D341Med (cell line): ENCODE measurements at places on chromosomes 16 and 17.

- no peak for DNase-seq
Measured at GRCh38 chr17:14919094-14919493, 346.0 kb downstream of the PMP22 start.

DNA sequence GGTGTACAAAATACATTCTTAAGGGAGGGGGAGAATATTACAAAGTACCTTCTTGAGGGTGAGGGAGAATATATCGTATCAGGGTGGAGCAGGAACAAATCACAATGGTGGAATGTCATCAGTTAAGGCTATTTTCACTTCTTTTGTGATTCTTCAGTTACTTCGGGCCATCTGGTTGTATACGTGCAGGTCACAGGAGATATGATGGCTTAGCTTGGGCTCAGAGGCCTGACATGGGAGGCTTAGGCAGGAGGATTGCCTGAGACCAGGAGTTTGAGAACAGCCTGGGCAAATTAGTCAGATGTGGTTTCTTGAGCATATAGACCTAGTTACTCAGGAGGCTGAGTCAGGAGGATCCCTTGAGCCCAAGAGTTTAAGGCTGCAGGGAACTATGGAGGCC is 13.1 kb downstream of the ODAD4 start:
- DNase-seq, result no peak

- DNase-seq, result peak; percentile 14
Measured at GRCh38 chr16:4404967-4405696, 11.3 kb downstream of the CORO7 start.

- DNase-seq, result no peak
Measured at GRCh38 chr16:13517841-13518240, 402.1 kb upstream of the ERCC4 start.

GRCh38 chr17:78745407-78746088 is 36.5 kb downstream of the CYTH1 start:
- no peak for DNase-seq

DNA sequence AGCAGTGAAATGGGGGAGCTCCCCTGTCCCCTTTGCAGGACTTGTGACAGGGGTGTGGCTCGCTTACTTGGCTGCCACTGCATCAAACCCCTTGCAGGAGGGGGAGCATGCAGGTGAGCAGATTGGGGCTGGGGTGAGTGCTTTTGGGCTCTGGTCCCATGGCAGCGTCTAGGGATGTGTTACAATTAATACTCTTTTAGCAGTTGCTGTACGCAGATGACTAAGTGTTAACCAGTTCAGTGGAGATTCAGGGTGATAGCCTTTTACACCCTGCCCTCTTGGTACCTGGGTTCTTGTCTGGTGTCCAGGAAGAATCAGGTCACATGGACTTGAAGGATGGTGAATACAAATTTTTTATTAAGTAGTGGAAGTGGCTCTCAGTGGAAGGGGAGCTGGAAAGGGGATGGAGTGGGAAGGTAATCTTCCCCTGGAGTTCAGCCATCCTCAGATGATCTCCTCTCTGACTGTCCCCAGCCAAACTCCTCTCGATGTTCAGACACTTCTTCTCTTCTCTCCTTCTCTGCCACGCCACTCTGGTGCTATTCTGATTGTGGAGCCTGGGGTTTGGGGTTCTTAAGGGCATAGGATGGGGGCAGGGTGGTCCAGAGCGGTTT is 100.1 kb downstream of the MARF1 start:
- no peak for DNase-seq

DNA sequence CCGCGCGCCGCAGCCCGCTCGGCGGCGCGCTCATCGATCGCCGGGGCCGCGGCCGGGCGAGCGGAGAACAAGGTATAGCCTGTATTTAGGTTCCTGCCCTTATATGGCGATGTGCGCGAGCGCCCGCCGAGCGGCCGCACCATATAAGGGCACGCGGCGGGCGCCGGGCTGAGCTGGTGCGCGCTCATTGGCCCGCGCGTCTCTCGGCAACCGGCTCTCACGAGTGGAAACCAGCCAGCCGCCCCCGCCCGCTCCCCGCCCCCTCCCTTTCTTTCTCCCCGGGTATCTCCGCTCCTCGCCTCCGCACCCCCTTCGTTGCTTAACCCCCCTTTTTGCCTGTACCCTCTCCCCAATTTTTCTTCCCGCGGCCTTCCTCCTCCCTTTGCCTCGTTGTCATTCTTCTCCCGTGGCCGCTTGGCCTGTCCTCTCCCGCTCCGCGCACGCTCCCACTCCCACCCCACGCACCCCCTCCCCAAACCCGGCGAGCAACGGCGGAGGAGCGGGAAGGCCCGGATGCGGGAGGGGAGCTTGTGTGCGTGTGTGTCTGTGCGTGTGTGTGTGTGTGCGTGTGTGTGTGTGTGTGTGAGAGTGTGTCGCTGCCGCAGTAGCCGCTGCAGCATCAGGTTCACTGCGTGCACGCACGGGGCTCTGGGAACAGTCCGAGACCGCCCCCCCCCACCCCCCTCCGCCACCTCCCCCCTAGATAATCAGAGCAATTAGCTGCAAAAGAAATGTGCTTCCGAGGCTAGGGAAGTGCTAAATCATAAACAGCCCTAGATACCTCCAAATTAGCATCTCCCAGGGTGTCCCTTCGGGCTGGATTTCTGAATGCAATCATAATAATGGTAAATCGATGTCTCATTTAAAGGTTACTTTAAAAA is 13.5 kb upstream of the CBX8 start:
- peak; percentile 98 for DNase-seq

DNA sequence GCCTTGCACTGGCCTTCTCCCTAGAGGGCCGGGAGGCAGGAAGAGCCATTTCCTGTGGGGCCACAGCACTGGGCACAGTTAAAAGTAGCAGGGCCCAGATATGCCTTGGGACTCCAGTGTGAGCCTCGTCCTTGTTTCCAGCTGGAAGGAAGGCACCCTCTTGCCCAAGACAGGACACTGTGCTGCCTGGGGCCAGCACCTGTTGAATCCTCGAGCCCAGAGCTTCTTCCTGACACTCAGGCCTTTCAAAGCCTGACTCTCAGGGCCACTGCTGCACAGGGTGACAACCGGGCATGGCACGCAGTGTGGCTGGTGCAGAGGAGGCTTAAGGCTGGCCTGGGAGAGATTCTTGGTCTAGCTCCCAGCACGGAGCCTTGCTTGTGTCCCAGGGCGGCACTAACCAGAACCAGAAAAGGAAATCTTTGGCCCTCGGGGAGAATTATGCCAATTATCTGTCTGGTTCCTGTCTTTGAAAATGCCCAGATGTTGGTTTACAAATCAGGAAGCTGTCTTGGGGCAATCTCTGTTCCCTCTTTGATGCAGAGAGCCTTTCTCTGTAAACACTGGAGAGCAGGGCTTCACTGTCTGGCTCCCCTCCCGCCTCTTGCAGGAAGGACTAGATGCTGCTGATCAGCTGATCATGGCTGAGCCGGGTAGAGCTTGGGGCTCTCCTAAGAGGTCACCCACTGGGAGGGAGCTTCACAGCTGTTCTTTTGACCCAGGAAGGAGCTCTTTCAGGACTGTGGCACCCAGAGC is 11.1 kb downstream of the LDHD start:
- DNase-seq, result no peak

DNA sequence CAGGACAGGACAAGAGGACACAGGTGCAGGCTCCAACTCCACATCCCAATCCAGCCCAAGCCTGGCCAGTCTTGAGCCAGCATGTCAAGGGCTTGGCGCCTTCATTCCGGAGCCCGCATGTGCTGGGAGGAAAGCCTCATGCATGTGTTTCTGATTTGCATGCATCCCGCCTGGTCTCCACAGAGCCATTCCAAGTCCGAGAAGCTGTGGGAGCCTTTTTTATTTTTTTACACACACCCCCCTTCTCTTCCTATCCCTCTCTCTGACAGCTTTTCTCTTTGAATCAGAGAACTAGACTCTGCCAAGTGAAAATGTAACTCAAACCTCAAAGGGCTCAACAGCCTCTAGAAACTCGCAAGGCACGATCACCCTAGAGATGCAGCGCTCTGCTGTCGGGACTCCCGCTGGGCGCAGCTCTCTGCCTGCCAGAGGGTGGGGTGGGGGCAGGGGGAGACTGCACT is 45.1 kb downstream of the NOG start:
- no peak for DNase-seq

GRCh38 chr17:79607940-79608623 is 2.8 kb downstream of the RBFOX3 start:
- DNase-seq, result peak; percentile 62

DNA sequence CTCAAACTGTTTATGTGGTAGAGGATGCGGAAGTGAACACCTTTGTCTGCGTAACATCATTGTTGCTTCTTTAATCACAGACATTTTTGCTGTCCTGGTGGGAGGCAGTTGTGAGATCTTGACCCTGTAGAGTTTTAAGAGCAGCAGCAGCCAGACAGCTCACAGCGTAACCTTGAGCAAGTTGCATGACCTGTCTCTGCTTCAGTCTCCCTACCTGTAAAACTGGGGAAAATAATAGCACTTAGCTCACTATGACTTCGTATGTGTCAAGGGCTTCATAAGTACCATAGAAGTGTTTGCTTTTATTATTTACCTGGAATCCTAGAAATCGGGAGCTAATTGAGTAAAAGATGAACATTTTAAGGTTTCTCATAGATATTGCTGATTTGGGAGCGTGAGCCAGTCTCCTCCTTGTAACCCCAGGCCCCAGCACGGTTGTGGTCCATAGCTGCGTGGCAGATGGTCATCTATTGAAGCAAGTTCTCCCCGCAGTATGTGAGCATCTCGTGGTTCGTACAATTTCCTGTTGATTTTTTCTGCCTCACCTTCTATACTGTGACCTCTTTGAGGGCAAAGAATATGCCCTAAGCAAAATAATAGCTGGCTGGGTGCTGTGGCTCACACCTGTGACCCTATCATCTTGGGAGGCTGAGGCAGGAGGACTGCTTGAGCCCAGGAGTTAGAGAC is 34.4 kb downstream of the GPRC5B start:
- no peak for DNase-seq

- no peak for DNase-seq
Measured at GRCh38 chr16:55207693-55208428, 116.1 kb upstream of the IRX6 start.

DNA sequence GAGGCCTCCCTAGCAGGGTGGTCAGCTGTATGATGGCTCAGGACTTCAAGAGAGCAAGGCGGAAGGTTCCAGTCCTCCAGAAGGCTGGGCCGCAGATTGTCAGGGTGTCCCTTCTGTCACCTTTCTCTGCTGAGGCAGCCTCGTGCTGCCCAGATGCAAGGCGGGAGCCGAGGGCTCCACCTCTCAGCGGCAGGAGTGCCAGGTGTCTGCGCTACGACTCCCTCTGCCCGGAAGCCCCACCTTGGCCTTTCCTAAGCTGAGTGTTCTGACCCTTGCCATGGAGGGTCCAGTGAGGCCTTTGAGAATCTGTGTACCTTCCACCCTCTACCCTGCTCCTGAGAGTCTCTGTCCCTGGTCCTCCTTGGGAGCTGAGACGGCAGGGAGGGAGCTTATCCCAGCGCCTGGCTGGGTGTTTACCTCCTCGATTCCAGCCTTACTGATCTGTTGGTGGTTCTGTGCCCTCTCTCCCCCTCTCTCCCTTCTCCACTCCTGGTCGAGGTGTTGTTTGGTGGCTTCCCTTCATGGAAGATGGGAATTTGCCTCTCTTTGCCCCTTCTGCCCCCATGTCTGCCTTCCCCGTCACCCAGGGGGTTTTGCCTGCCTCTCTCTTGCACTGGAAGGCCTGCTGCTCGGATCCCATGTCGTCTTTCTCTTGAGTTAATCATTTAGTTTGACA is 2.2 kb upstream of the ZNF750 start:
- DNase-seq, result no peak

GRCh38 chr16:8850279-8850885 is 18.4 kb downstream of the CARHSP1 start:
- DNase-seq, result peak; percentile 19

DNA sequence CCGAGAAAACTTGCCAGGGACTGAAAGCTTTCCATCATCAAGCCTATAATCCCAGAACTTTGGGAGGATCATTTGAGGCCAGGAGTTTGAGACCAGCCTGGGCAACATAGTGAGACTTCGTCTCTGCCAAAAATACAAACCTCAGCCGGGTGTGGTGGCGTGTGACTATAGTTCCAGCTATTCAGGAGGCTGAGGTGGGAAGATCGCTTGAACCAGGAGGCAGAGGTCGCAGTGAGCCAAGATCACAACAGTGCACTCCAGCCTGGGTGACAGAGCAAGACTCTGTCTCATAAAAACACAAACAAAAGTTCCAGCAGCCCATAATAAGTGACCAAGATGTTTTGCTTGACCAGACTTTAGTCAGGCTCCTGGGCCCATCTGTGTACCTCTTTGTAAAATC is 1.9 kb downstream of the MEAK7 start:
- no peak for DNase-seq

- no peak for DNase-seq
Measured at GRCh38 chr16:27229891-27230470, 26.7 kb downstream of the KDM8 start.

- no peak for DNase-seq
Measured at GRCh38 chr16:77093999-77094398, 97.0 kb upstream of the MON1B start.

- no peak for DNase-seq
Measured at GRCh38 chr17:75837899-75838298, 6.3 kb downstream of the UNC13D start.

GRCh38 chr17:19238167-19238505 is 970 bp downstream of the EPN2 start:
- DNase-seq, result peak; percentile 47

DNA sequence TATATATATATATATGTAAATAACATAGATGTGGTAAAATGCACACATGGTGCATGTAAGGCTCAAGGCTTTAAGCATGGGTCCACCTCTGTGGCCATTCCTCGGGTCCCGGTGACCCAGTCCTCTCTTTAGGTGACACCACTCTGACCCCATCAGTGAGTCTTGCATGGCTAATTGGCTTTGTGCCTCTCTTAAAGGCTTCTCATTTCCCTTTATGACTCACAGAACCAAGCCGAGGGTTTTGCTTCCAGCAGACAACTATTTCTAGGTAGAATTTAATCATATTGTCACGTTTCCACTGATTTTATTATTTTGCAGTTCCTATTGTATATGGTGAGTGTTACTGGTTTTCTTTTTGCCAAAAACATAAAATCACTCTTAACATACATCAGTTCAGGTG is 59.7 kb downstream of the PLCG2 start:
- no peak for DNase-seq

- no peak for DNase-seq
Measured at GRCh38 chr16:66798161-66798560, 3.2 kb downstream of the TERB1 start.

- no peak for DNase-seq
Measured at GRCh38 chr16:8376430-8376829, 213.9 kb downstream of the TMEM114 start.

- DNase-seq, result no peak
Measured at GRCh38 chr17:72079700-72080099, 41.1 kb upstream of the SOX9 start.

DNA sequence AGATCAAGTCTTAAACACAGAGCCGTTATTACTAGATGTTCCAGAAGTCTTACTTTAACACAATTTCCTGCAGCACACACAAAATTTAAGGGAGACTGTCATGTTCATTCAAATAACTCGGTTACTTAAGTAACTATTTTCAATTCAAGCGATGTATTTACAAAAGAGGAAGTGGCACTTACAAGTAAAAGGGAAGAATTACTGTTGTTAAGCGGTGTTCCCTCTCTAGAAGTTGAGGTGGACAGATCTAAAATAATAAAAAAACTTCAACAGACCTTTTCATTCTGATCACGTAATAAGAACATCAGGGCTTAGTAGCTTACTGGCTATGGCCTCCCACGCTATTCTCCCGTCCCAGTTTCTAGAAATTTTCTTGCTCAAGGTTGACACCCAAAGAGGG is 26.2 kb upstream of the TXNDC11 start:
- DNase-seq, result no peak
